ENCODE measurements at places on chromosomes 1 and 21. TPM values are rescaled to one million over a fixed set of nuclear protein-coding genes. Genes with fewer than 3 reads are reported as not detected.

GRCh38 chr1:173268786-173269277, 61.7 kb upstream of the TNFSF4 start:
- no peak for DNase-seq

DNA sequence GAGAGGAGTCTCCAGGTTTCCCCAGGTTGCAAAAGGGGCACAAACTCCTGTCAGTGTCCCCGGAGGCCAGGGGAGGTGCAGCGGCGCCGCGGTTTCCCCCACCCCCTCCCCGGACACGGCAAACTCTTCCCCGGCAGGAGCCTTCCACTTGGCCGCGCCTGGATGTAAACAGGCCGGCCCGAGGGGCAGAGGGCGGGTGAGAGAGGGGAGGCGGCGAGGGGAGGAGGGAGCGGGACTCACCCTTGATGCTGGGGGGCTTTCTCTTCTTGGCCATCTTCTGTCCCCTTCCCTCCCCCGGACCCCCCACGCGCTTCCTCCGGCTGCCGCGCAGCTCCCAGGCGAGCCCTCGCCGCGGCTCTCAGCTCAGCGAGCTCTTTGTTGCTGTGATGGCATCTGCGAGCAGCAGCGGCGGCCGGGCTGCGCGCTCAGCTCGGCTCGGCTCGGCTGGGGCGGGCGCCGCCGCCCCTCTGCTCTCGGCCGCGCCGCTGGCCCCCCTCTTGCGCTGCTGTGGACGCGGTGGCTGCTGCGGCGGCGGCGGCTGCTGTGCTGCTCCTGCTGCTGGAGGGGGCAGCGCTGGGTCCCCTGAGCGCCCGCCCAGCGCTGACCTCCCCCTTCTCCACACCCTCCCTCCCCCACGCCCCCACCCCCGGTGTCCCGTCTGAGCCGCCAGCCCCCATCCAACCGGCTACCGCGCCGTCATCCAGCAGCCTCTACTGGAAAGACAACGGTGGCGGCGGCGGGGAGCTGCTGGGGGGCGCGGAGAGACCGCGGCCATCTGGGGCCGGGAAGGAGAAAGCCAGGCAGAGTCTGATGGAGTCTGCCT, 4.9 kb upstream of the SLC44A5 start:
- DNase-seq, result no peak

Gene XCL2
- total RNA-seq, result 1.5 TPM

DNA sequence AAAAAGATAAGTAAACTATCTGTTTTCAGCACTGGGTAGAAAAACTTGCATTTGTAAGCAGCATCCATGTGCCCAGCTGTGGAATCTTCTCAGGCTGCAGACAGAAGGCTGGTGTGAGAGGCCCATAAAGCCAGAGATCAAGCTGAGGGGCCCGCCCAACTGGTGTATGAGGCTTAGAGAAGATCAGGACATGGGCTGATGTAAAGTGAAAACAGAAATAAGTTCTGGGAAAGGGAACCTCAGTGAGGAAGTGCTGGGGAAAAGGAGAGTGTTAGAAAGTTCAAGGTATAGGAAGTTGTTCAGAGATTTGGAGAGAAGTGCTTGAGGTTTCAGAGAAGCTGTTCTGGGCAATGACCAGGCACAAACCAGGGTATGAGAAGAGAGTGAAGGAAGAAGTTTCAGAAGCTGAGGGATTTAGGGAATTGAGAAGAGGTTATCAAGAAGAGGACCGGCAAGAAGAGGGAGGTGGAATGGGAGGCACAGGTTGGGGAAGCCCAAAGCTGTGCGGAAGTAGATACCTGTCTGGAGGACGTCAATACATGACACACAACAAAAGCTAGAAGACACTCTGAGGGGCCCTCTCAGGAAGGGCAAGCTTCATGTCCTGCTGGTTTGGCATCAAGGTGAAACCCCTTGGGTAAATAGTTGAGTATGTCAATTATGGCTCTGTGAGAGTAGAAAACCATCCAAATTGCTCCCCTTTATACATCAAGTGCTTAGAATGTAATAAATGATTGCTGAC, 2.7 kb upstream of the CD5L start:
- no peak for DNase-seq

DNA sequence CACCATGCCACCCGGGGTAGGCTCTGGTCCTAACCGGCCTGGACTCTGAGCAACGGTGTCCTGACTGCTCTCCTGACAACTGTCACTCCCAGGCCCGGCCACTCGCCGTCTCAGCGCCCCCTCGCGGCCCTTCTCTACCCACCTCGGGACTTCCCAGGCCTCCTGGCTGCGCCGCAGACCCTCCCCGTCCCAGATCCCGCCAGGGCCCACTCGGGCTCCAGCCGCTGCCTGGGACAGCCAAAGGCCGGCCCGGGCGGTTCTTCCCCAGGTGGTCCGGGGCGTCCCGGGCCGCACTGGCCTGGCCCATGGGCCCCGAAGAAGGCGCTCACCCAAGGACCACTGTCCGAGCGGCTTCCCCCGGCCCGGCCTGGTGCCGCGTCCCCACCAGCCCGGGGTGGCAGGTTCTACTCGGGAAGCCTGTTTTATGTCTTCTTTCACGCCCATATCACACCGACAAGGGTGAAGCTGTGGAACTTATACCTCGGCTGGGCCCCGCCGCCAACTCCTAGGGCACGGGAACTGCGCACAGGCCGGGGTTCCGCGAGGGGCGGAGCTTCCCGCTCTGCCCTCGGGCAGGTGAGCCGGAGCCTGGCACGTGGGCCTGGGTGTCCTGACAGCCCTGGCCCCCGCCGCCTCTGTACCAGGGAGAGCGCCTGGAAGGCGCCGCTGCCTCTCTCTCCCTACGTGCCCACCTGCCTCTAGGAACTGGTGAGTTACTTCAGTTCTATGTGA, 138.3 kb downstream of the TTLL7 start:
- DNase-seq, result no peak

GRCh38 chr1:112358061-112358770, 37.8 kb upstream of the CTTNBP2NL start:
- no peak for DNase-seq

GRCh38 chr1:86335916-86336315, 60.2 kb downstream of the ODF2L start:
- DNase-seq, result no peak

DNA sequence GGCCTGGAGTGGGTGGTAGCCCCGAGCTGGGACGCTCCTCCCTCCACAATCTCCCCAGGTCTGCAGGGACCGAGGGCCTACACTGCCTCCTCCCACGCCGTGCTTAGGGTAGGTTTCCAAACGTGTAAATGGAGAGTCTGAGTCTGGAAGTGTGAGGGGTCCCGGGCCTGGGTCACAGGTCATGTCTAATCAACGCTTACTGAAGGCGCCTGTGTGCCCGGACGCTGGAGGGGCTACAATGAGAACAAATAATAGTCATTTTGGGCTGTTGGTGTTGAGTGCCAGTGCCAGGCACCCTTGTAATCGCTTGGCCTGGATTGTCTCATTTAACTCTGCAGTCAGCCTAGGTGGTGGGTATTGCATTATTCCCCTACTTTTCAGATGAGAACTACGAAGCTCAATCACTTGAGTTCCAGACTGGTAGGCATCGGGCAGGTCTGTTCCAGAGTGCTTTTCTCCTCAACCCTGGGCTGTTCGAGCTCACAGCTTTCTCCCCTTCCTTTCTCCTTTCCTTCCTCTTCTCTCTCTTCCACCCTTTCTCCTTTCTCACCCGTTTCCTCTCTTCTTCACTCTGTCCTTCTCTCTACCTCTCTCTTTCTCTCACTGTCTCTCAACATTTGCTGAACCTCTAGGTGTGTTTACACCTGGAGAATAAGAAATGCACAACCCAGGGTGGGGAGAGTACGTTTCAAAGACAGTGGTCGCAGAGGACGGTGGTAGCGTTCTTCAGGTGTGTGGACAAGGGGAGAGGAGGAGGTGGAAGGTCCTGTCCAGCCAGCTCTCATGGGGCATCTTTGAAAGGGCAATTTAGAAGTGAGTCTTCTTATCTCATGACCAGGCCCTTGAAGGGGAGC, 883 bp downstream of the SLC66A1 start:
- no peak for DNase-seq

Gene OR2T29
- not detected for total RNA-seq

DNA sequence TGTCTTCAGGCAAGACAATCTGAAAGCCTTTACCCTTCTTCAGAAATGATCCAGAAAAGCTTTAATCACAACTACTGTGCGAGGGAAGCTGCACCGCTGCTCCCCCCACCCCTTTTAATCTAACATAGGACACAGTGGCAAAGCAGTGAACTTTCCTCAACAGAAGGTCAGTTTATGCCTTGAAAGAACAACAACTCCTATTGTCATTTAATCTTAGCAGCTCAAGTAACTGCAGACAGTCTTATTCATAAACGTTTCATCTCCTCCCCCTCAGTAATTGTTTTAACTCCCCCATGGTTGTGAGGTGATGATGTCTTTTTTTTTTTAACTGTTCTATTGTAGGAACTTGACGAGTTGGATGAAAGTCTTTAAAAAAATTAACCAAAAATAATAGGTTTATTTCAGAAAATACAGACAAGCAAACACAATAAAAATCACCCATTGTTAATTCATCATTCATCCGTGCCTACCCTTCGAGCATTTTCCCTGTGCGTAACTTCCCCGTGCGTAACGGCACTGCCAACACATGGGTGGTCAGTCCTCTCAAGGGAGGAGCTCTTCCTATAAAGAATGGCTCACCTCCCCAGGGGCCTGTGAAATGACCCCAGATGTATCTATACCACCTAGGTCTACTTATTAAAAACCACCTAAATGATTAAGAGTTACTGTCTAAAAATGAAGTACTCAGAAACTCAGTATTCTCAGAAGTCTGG, 3.3 kb upstream of the ADAR start:
- no peak for DNase-seq

Gene TNFRSF4
- 2.1 TPM for total RNA-seq

- no peak for DNase-seq
Measured at GRCh38 chr1:10495952-10496351, 21.2 kb downstream of the PEX14 start.

Gene RGS7
- not detected for total RNA-seq

Gene SLAMF6
- not detected for total RNA-seq

DNA sequence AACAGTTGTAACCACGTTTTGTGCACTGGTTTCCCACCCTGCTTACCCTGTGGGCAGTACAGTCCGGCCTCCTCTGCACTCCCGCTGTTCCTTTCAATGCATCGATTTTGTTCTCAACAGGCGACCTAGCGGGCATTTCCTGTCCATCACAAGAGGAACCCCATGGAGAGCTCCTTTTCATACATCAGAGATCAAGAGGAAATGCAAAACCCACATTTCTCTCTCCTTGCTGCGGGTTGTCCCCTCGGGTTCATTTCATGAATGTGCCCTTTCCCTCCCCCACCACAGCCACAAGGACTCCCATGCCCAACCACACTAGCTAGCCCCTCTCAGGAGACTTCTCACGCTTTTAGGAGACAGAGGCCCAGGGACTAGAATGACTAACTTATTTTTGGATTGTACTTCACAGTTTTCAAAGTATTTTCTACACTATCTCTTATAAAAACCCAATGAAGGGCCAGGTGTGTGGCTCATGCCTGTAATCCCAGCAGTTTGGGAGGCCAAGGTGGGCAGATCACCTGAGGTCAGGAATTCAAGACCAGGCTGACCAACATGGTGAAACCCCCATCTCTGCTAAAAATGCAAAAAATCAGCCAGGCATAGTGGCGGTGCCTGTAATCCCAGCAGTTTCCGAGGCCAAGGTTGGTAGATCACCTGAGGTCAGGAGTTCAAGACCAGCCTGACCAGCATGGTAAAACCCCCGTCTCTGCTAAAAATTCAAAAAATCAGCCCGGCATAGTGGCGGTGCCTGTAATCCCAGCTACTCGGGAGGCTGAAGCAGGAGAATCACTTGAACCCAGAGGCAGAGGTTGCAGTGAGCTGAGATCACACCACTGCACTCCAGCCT, 18.4 kb downstream of the ATP1A4 start:
- no peak for DNase-seq

Gene S100A3
- not detected for total RNA-seq

GRCh38 chr1:196997423-196997822, 20.1 kb downstream of the CFHR5 start:
- no peak for DNase-seq

- DNase-seq, result no peak
Measured at GRCh38 chr1:24875257-24875656, 54.8 kb downstream of the RUNX3 start.

GRCh38 chr1:180278194-180278515, 48.1 kb downstream of the LHX4 start:
- DNase-seq, result no peak

GRCh38 chr1:230281556-230281955, 144.6 kb downstream of the PGBD5 start:
- no peak for DNase-seq

DNA sequence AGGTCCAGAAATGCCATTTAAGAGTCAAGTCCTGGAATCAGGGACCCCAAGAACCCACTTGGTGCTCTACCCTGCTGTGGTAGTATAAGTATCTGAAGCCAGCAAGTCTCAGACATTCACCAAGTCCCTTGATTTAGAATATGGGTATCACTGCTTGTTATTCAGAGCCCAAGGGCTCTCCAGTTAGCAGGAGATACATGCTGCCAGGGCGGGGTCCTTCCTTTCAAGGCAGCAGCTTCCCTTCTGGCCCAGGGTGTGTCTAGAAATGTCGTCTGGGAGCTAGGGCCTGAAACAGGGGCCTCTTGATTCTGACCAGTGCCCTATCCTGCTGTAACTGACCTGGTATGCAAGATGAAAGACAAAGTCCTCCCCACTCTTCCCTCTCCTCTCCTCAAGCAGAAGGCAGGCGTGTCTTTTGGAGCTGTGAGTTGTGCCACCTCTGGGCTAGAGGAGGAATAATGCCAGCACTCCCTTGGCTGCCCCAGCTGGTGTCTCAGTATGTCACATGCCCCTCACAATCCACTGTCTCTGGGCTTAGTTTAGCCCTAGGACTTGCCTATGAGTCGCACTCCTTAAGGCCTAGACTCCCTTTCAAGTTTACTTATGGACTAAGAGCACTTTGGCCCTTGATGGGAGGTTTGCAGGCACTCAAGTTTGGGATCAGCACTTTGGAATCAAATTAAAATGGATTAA, 200.2 kb downstream of the MRPL39 start:
- DNase-seq, result no peak

Gene GUCA2B
- not detected for total RNA-seq

Gene OR2L2
- total RNA-seq, result not detected

DNA sequence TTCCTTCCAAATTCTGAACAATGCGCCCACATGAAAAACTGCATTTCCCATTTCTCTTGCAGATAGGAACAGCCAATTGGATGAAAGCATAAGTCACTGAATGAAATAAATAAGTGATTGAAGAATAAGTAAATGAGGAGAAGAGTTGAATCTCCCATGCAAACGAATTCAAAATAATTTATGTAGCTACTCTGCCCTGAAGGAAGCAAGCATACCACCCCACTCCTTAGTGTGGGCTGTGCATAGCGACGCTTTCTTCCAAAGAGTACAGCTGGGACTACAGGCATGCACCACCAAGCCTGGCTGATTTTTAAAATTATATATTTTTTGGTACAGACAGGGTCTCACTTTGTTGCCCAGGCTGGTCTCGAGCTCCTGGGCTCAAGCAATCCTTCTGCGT, 16.5 kb upstream of the RIMKLA start:
- DNase-seq, result no peak

- DNase-seq, result no peak
Measured at GRCh38 chr1:29753771-29754572, 517.6 kb downstream of the PTPRU start.

Gene TGFBR3
- 43.1 TPM for total RNA-seq

Gene RPTN
- total RNA-seq, result not detected

GRCh38 chr1:175035865-175036264, 12.6 kb upstream of the MRPS14 start:
- DNase-seq, result no peak

Measured in gastrocnemius medialis (tissue), 4 donors.